ENCODE measurements at places on chromosomes 11 and 22.

- DNase-seq, result no peak
Observed at GRCh38 chr11:1338201-1339065, 29.0 kb upstream of the TOLLIP start.

DNA sequence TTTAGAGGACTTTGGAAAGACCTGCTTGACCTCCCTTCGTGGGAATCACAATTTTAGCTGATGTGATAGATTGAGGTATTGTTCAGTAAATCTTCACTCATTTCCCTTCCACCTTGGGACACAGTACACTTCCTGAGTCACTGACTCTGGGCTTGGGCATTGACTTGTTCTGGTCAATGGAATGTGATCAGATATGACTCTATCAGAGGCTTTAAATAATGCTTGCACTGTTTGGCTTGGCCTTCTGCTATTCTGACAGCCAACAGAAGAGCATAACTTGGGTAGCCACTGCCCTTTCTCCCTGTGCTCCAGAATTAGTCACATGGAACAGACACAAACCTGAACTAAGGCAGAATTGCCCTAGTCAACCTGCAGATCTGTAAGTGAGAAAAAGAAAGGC is 12.5 kb downstream of the PRR5L start:
- no peak for DNase-seq

DNA sequence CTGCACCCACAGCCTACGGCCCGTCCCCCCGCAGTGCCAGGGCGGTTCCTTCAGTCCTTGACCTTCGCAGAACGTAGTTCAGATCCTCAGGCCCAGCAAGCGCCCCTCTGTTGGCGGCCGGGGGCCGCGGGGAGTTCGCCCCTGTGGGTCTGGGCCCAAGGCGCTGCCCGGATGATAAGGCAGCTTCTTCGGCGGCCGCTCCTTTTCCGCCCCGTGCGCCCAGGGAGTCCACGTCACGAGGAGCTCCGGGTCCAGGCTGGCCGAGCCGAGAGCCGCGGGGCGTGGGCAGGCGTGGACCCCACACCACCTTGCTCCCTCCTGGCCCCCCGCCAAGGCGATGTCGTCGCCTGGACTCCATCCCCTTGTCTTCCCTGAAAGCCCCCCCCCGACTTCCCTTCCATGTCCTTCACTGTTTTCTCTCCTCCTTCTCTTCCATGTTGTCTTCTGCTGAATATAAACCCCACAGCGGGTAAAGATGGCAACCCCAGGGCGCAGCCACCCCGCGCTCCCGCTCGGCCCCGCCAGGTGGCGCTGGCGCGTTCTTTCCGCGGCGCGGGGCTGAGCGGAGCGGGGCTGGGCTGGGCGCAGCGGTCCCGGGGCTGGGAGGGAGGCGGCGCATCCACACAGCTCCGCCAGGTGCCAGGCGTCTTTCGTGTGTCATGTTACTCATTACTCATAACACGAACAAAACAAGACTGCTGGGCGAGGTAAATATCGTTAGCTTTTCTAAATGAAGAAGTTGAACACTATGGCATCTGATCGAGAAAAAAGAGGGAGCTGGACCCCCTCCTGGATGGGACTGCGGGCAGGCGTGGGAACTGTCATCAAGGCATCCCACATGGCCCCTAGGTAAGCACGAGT is 321.0 kb downstream of the NTM start:
- no peak for DNase-seq

GRCh38 chr11:18046116-18046777 is at the start of gene TPH1:
TPH1 (minus strand) TSS chr11:18046269; CDS start chr11:18040762, 5,507 bp downstream.
- no peak for DNase-seq

GRCh38 chr22:35526333-35526979 is 14.2 kb upstream of the RASD2 start:
- DNase-seq, result no peak

DNA sequence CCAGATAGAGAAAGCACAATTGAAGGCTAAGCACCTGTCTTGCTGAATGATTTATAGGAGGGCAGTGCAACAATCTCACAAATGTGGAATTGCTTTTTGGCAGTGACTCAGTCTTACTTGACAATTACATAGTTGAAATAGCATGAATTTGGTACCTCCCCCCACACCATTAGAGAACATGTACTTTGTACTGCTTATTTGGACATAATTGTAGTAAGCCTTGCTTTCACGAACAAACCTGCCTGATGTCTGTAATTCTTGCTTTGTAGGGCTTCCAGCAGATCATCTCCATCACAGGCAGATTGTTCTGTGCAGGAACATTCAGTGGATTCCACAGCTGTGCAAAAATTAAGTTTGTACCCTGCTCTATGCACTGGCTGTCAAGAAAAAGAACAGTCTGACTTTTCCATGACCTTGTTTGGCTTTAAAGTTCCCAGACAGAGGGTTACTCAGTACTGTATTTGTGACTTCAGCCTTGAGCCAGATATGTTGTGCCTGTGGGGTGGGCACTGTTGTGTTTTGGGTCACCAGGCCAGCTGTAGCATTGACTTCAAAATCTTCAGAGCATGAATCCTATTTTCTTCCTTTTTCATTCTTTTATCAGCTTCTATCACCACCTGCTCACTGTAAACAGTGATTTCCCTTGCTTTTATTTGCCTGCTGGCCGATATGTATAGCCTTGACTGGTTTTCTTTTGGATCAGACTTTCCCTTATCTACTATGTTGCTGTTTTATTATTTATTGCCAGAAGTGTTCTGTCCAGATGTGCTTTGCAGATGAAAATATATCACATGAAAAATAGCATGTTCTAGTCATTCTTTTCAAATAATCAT is 941.0 kb upstream of the CHORDC1 start:
- DNase-seq, result no peak

- no peak for DNase-seq
Observed at GRCh38 chr11:94185416-94186084, 56.9 kb downstream of the PANX1 start.

DNA sequence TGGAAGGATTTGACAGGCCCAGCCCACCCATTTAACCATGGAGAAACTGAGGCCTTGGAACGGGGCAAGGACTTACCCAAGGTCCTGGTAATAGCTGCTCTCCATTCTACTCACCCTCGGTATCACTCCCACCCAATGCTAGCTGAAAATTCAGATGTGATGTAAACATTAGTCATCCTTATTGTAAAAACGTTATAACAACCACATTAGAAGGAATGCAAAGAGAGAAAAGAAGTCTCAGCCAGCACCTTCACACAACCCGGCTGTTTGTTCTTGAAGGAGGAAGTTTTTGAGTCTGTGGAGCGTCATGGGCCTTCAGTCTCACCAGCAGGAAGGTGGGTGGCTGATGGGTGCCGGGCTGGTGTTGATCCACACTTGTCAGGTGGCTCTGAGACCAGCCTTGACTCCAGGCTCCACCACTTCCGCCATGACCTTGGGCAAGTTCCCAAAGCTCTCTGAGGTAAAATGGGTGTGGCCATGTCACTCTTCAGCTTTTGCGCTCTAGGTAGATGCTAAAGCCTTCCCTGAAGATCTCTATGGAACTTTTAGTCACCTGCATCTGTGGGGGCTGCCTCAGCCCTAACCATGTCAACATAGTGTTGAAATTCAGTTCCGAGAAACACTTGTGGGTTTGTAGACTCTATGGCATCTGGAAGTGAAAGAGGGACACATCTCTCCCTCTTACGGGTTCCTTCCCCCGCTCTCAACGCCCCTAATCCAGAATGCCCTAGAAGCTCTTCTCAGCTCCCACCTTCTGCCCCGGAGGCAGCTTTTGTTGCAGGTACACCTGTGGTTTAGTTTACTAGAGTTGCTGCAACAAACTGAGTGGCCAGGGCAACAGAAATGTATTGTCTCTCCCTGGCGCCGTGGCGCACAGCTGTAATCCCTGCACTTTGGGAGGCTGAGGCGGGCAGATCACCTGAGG is 14.8 kb downstream of the CD6 start:
- DNase-seq, result peak; percentile 80

DNA sequence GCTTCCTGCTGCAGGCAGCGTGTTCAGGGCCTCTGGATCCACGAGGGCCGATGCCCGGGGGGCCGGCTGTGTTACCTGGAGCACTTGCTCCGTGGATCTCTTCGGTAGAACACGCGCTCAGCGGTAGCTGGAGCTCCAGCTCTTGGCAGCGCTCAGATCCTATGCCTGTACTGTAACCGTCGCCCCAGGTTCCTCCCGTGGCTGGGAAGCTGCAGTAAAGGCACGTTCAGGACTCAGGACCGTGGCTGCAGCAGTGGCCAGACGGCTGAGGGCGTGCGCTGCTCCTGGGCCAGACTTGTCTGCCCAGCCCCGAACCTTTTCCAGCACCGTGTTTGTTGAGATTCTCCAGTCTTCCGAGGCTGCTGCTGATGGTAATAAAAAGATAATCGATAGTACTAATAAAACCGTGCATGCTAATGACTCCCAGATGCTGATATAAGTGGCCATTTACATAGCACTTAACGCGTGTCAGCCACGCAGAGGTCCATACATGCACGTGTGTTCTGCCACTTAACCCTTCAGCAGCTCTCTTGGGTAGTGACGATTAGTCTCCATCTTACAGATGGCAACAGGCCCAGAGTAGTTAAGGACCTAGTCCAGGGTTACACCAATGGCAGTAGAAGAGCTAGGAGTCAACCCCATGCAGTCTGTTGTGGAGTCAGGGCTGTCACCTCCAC is 1.4 kb downstream of the MOV10L1 start:
- DNase-seq, result no peak

DNA sequence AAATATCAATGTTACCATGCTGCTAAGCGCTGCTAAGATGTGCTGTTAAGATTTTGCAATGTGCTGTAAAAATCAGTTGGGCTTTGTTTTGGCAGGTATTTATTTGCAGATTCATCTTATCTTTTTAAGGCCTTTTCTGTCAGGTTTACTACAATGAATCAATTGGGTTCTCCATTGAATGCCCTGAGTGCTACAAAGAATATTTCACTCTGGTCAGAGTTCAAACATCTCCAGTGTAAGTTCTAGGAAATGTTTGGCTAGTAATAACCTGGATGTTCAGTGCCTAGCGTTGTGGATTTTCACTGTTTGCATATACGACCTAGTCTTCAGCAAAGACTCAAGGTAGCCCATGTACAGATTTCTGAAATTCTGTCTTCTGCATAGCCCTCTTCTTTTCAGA is 36.0 kb downstream of the RSF1 start:
- no peak for DNase-seq

DNA sequence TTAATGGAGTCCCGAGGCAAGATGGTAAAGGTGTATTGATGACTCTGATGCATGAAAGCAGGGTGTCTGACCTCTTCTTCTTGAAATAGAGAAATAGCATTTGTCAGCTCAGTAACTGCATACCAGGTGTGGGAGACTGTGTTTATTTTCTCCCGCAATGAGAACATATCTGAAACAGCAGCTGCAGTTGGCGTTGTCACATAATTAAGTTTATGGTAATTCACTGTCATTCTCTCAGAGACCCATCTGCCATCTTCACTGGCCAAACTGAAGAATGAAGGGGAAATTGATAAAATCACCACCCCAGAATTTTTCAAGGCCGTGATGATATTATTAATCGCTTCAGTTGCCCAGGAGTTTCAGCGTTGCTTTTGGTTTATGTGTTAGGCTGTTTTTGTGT is 20.1 kb upstream of the MCHR1 start:
- DNase-seq, result no peak

DNA sequence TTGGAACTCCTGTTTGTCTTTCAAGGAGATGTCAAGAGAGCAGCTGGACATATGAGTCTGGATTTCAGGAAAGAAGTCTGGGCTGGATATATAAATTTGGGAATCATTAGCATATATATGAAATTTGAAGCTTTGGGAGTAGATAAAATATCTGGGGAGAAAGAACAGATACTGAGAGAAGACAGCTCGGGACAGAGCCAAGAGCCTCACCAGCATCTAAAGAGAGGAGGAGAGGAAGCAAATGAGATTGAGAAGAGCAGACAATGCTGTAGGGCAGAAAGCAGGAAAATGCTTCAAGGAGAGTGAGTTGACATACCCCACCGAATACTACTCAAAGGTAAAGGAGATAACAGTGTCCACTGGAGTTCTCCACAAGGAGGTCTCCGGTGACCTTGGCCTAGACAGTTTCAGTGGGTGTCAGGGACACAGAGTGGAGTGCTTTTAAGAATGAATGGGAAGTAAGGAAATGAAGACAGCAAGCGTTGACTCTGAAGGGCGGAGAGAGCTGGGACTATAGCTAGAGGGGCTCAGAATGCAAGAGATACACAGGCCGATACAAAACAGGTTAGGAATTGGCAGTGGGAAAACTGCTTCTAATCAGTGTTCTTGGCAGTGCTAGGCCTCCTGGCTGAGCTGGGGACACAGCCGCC is 862 bp downstream of the APBB1 start:
- DNase-seq, result no peak

DNA sequence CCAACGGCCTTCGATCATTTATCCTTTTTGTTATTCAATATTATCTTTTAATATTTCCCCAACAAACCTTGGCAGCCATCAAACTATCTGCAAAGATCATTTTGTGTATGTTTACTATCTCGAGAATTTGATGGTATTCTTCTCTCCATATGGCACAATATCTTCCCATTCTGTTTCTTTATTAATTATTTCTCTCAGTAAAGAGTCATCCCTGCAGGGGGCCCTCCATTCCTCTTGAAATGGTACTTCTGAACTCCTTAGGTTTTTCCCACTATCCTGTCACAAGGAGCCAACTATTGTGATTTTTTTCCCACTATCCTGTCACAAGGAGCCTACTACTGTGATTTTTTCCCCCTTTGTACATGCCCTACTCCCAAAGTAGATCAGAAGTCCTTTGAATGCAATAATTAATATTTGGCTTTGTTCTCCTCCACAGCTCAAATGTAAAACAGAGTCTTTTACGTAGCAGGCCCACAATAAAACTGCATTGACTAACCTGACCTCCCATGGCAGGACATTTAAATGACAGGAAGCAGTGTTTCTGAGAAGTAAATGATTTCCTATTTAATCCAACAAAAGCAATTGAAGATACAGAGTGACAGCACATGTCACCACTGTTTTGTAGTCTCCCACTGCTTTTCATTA is 43.3 kb downstream of the PDGFD start:
- DNase-seq, result no peak

- no peak for DNase-seq
Observed at GRCh38 chr11:35087648-35088047, 51.3 kb upstream of the CD44 start.

GRCh38 chr11:1926156-1927025 is 6.9 kb downstream of the TNNT3 start:
- no peak for DNase-seq

DNA sequence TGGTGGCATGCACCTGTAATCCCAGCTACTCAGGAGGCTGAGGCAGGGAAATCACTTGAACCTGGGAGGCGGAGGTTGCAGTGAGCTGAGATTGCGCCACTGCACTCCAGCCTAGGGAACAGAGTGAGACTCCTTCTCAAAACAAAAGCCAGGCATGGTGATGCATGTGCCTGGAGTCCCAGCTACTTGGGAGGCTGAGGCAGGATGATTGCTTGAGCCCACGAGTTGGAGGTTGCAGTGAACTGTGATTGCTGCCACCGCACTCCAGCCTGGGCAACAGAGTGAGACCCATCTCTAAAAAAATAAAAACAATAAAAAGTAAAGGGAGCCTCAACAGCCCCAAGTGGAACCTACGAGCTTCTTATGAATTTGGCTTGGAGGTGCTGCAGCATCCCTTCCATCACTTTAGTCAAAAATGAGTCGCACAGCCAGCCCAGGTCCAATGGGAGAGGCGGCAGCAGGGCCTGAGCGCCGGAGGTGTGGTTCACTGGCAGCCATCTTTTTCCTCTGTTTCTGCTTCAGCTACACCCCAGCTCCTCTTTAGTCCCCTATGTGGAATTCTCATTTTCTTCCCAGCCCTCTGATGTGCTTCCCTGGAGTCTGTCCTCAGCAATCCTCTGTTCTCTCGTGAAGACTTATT is 29.2 kb upstream of the GCAT start:
- no peak for DNase-seq

- DNase-seq, result no peak
Observed at GRCh38 chr11:118222437-118222836, 2.4 kb downstream of the JAML start.
